ENCODE measurements at places on chromosomes 4 and X. TPM values are rescaled to one million over a fixed set of nuclear protein-coding genes. Genes with fewer than 3 reads are reported as not detected.

ARMCX4 gene
- total RNA-seq: 14.3 TPM

SSX7 gene
- total RNA-seq: not detected

DGAT2L6 gene
- total RNA-seq: not detected

DDX53 gene
- not detected for total RNA-seq

DNA sequence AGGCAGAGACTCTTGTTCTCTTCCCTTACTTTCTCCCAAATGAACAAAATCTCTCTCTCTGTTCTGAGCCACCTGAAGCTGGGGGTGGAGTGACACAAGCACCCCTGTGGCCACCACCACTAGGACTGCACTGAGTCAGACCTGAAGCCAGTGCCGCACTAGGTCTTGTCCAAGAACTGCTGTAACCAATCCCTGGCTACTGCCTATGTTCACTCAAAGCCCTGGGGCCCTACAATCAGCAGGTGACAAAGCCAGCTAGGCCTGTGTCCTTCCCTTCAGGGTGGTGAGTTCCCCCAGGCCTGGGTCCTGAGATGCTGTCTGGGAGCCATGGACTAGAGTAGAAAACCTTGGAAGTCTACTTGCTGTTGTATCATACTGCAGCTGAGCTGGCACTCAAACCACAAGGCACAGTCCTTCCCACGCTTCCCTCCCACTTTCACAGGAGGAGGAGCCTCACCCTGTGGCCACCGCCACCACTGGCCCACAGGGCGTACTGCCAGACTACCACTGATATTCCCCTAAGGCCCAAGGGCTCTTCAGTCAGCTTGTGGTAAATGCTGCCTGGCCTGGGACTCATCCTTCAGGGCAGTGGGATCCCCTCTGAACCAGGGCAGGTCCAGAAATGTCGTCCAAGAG is 119.1 kb downstream of the RTL9 start:
- DNase-seq: no peak

- DNase-seq: no peak
Measured at GRCh38 chr4:162104459-162105124, 59.2 kb downstream of the FSTL5 start.

GRCh38 chrX:15973299-15973698 is 118.7 kb upstream of the AP1S2 start:
- DNase-seq: no peak

- no peak for DNase-seq
Measured at GRCh38 chr4:183657564-183657963, 1.4 kb downstream of the RWDD4 start.

DNA sequence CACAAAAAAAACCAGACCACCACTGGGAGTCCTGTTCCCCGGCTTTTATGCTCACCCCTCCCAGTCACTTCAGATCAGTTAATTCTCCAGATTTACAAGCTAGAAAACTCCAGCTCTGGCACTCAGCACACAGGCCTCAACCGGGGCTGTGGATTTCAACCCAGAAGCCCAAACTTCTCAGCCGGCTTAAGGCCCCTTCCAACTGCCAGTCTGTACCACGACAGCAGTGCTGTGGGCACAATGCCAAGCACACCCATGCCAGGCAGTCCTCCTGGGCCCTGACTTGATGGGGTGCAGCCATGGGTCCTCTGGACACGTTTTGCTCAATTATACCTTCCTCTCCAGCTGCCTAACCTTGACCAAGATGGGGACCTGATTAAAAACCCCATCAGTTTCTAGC is 12.2 kb downstream of the SOD3 start:
- DNase-seq: no peak

DNA sequence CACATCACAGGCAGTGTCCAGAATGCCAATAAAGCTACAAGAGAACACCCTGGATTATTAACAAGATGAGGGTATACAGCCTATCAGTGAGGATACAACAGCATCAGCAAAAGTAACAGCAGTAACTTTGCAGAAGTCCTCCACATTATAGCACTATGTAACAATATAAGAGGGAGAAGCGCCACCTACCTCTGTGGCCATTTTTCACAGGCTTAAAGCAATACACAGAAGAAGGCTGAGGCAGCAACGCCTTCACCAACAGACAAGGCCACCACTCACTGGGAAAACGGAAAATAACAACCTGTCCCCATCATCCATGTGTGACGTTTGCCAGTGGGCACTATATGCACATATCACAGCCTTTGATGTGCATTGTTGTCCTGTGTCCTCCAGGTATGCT is 12.5 kb downstream of the RTL8B start:
- no peak for DNase-seq

Data from lower lobe of right lung (tissue), 2 donors.